Neural crest cell (in vitro differentiated cells): ENCODE measurements at places on chromosomes 11 and 22.

GRCh38 chr11:57179681-57180080 is 2.1 kb upstream of the LRRC55 start:
- no peak for DNase-seq

DNA sequence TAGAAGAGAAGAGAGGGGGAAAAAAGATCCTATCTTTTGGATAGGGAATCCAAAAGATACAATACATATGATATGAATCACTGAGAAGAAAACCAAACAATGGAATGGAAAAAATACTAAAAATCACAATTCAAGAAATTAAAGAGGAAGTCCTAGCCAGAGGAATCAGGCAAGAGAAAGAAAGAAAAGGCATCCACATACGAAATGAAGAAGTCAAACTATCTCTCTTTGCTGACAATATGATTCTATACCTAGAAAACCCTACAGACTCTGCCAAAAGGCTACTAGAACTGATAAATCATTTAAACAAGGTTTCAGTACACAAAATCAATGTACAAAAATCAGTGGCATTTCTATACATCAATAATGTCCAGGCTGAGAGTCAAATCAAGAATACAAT is 91.4 kb downstream of the EFCAB6 start:
- DNase-seq, result no peak

GRCh38 chr11:95148938-95149337 is 59.3 kb downstream of the ENDOD1 start:
- no peak for DNase-seq

- no peak for DNase-seq
Measured at GRCh38 chr11:36868380-36868779, 270.3 kb upstream of the RAG2 start.

DNA sequence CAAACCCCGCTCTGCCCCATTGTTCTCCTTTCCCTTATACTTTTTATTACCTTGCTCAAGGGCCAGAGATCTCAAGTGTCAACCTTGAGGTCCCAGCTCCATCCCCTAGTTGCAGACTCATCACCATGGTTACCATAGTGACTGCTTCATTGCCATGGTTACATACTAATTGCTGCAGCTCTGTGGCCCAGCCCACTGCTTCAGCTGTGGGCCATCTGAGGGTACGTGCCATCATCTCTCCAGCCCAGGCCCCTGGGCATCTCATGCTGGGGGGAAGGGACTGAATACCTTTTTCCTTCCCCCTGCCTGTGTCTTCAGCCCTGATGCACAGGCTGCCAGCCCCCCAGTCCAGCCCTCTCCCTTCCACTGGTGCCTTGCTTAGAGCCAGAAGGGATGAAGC is 22.2 kb downstream of the TREH start:
- DNase-seq, result no peak

- no peak for DNase-seq
Measured at GRCh38 chr11:81241672-81242275, 1491.9 kb downstream of the FAM181B start.

DNA sequence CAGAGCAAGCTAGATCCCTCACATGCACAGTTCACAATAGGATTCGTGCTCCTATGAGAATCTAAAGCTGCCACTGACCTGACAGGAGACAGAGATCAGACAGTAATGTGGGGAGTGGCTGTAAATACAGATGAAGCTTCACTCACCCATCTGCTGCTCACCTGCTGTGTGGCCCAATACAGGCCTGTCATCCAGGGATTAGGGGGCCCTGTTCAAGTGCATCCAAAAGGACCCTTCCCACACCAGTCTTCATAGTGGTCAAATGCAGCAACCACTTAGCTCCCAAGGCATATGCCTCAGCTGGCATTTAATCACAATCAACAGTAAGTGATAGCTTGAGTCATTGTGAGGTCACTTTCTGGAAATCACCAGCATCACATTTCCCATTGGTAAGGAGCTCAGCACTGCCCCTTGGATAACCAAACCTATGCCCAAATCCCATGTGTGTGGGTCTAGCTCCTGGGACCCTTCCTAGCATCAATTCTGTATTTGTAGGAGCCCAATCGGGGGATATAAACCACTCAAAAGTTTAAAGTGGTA is 65.6 kb downstream of the OR4C45 start:
- no peak for DNase-seq

GRCh38 chr11:95143106-95143681 is 53.5 kb downstream of the ENDOD1 start:
- no peak for DNase-seq

DNA sequence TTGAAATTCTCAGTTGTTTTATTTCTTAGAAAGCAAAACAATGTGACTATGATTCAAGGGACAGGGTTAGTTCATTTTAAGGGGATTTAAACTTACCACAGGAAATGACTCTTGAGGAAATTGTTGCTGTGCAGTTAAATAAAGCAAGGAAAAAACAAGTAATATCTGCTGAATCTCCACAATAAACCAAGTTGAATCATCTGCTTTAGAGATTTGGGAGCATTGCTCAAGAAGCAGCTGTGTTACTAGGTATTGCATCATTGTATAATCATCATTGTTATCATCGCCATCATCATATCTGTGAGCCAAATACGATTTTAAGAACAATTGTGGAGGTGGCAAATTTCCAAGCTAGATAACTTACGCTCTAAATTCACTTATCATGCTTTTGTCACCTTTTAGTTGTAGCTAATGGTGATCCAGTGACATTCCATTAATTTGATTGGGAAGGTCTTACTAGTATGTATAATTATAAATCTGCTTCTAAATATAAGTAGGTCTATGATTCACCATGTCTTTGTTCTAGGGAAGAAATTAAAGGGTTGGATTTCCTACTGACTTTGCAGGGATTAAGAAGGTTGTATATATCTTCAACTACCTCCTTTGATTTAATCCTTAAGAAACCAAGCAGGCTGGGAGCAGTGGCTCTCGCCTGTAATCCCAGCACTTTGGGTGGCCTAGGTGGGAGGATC is 19.9 kb downstream of the MMP10 start:
- DNase-seq, result no peak

GRCh38 chr22:30891781-30892180 is 76.8 kb downstream of the MORC2 start:
- DNase-seq, result no peak

GRCh38 chr22:48842976-48843375 is 984.7 kb downstream of the BRD1 start:
- DNase-seq, result no peak

- DNase-seq, result no peak
Measured at GRCh38 chr11:120224972-120225909, 14.4 kb downstream of the OAF start.

GRCh38 chr22:49678842-49679170 is 148.9 kb downstream of the BRD1 start:
- DNase-seq, result no peak

- no peak for DNase-seq
Measured at GRCh38 chr11:35610631-35611030, 7.6 kb upstream of the FJX1 start.

- peak; percentile 85 for DNase-seq
Measured at GRCh38 chr11:120108154-120108784, 29.6 kb downstream of the TRIM29 start.

DNA sequence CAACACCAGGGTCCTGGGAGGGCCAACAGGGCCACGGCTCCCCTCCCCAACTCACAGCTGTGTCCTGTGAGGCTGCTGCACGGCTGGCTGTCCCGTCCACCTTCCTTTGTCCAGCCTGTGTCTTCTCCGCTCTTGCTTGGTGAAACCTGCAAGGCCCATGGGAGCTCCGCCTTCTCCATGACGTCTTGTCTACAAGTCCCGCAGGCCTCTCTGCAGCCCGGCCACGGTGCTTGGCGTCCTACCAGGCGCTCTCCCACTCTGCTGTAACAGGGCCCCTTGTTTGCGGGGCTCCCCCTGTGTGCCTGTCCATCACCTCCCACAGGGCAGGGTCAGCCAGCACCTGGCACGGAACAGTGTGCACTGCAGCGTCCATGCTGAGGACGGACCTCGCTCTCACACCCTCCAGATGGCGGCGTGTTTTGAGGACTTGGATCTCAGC is 866.8 kb downstream of the TBC1D22A start:
- DNase-seq, result no peak

DNA sequence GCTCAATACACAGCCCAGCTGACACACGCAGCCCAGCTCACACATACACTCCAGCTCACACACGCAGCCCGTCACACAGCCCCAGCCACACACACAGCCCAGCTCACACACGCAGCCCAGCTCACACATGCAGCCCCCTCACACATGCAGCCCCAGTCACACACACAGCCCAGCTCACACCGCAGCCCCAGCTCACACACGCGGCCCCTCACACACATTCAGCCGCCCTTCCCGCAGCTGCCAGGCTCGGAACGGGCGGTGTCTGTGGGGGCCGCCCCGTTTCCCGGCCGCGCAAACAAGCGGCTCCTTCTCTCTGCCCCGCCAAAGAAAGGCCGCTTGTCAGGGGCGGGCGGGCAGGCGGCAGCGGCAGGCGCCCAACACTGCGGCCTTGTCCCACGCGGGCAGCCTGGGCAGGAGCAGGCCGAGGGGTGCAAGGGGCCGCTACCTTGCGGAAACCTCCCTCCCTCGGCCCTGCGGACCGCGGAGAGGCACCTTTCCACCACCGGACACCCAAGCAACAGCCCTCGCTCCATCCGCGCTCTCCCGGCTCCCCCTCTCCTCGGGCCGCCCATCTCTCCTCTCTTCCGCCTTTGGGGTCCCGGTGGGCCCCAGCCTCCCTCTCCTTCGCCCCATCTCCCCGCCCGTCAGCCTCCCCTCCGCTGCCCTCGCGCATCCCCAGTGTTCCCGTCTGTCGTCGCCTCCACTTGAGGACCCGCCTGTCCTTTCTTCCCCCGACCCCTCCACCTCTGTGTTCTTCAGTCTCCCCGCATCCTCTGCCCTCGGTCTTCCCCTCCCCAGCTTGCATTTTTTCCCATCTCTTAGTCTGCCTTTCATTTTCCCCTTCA is 2.2 kb downstream of the PHLDB1 start:
- DNase-seq, result no peak

- DNase-seq, result no peak
Measured at GRCh38 chr11:3134651-3135480, 30.2 kb downstream of the OSBPL5 start.

DNA sequence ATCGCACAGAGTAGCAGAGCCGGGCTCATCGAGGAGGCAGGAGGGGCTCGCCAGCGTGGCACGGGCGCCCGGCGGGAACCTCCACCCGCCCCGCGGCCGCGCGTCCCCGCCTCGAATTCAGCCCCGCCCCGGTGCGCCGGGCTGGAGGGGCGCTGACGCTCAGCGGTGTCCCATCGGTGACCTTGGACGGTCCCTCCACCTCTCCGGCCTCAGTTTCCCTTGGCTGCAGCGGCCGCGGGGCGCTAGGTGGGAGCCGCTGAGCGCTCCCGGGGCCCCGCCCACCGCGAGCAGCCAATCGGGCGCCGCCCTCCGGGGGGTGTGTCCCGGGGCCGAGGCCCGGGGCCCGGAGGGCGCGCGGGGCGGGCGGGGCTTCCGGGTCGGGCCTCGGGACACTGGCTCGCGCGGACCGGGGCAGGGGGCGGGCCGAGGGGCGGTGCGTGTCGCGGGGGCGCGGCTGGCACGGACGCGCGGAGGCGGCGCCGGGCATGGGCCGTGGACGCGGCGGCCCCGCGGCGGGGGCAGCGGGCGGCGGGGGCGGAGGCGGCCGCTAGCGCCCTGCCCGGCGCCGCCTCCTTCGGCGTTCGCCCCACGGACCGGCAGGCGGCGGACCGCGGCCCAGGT is at the start of gene PPARA:
PPARA (plus strand) TSS at position 493 of the 621 bp plus-strand sequence. CDS start 47,858 bp downstream, outside the sequence.
- DNase-seq, result peak; percentile 67

DNA sequence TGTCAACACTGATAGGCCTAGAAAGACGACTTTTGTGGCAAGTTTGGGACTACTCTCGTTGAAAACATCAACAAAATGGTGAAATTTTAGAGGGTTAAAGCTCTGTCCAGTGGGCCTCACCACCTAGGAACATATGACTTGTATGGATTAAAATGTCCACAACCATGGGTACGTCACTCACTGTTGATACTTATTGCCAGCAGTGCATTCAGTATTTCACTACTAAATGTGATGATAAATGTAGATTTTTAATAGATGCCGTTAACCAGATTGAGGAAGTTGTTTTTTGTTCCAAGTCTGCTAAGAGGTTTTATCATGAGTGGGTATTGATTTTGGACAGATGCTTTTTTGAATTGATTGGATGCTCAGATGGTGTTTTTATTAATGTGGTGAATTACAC is 33.7 kb downstream of the POLD3 start:
- DNase-seq, result no peak

DNA sequence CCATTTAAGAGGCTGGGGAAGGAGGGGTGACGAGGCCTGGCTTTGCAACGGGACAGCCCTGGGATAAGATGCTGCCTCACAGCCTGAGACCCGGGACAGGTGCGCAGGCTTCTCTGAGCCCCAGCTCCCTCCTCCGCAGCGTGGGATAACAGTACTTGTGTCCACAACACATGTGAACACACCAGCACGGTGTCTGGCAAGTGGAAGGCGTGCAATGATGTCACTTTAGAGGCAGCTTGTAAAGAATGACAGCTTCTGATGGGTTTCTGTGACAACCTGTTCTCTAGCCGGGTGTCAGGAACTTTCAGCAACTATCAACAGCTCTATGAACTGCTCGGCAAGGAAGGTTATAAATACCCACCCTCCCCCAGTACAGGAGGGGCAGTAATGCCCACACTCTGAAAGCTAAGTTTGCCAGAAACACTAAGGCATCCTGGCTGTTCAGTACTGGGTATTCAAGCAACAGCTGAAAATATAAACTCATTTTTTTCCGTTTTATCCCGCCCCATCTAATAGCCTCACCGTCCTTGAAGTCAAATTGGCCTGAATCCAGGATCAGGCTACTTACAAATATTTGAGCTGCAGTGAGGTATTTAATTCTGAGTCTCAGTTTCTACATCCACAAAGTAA is 59.7 kb downstream of the MYH9 start:
- no peak for DNase-seq

DNA sequence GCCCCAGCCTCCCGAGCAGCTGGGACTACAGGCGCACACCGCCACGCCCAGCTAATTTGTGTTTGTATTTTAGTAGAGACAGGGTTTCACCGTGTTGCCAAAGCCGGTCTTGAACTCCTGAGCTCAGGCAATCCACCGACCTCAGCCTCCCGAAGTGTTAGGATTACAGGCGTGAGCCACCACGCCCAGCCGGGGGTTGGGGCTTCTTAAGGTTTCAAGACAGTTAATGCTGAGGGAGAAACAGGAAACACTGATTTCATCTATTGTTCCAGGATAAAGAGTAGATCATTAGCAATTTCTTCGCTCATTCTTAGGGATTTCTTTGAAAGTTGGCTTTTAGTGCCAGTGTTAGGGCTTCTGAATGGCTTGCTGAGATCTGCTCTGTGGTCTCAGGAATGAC is 21.2 kb upstream of the CLMP start:
- no peak for DNase-seq

- DNase-seq, result no peak
Measured at GRCh38 chr11:46892109-46892508, 26.2 kb downstream of the LRP4 start.

DNA sequence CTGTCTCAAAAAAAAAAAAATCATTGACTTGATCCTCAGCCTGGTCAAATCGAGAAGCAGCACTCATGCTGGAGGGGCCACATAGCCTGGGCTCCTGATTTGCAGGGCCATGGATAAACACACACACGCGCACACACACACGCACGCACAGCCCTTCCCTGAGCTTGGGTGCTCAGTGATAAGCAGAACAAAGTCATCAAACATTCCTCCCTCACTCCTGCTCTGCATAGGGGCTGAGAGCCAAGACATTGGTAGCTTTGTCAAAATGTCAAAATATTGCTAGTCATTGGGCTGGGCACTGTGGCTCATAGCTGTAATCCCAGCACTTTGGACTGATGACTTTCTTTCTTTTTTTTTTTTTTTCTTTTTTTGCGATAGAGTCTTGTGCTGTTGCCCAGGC is 34.0 kb upstream of the A4GALT start:
- DNase-seq, result no peak
